HAP-1 (cell line): ENCODE measurements at places on chromosomes 13 and 19.

- DNase-seq: peak; percentile 83
These were observed 43.8 kb downstream of the SPRY2 start for GRCh38 chr13:80297094-80297493.

DNA sequence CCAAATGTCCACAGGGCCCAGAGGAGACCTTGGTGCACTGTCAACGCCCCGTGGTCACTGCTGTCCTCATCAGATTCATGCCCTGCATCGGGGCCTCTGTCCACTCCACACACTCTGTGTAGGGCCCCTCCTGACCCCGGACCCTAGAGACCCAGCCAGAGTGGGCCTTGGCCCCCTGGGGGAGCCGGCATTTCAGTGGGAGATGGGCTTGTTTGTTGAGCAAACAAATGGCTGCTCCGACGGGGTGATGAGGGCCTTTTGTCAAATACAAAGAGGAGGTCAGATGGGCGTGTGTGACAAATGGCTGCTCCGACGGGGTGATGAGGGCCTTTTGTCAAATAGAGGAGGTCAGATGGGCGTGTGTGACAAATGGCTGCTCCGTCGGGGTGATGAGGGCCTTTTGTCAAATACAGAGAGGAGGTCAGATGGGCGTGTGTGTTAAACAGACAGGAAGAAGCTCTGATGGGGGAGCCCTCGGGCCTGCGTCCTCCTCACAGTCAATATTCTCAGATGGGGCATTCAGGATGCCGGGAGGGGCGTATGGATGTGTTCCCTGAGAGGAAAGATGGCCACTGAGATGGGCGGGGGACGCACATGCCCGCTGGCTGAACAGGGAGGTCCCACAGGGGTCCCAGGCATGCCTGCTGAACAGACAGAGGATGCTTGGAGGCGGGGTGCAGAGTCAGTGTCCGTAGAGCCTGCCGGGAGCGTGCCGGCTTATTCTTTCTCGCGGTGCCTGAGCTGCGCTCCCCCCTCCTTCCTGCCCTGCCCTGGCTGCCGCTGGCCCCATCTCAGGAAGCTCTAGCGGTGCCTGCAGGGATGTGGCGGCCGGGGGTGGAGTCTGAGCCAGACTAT lies 36.3 kb downstream of the SMIM24 start:
- no peak for DNase-seq

- DNase-seq: peak; percentile 27
These were observed 42.8 kb upstream of the NPAS1 start for GRCh38 chr19:46976845-46977320.

DNA sequence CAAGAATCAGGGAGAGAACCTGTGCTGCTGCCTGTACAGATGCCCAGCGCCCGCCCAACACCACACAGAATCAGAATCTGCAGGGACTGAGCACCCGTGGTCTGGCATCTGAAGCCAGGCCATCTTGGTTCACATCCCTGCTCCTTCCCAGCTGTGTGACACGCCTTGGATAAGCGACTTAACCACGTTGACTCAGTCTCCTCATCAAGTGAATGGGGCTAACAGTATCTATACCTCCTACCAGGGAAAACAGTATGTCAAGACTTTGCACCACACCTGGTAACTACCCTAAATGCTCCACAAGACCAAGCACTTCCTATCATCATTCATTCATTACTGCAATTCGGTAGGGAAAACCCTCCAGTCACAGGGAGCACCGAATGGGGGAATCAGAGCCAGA lies 1.2 kb downstream of the RANBP3 start:
- no peak for DNase-seq

DNA sequence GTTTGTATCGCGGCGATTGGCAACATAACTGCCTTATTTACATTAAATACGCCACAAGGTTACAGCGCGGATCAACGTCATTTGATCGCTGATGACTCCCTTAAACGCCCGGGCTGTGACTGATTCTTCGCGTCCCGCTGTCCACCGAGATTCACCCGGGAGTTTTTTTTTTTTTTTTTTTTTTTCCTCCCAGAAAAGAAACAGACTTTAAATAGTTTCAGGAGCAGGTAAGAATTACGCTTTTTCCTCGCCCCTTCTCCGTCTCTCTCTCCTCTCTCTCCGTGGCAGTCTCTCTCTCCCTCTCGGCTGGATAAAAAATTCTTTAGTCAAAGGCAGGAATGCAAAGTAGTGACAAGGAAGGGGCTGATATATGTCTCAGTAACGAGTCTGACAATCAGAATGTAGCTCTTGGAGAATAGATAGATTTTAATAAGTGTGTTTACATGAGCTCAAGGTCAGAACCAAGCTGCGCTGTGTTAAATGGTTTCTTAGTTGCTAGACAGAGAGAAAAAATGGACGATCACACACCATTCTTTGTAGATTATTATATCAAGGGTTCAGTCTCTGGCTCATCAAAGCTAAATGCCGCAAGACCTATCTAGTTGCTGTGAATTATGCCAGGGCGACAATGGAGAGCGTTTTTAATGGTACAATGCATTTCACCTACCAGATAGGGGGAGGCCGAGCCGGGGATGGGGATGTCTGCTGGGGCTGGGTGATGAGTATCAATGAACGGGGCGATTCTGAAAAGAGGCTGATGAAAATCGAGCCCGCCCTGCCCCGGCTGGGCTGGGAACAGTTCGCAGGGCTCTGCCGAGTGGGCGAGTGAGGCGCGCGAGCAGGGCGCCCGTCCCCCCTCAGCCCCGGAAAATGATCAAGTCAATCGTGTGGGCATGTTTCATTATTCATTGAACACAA lies 147.2 kb upstream of the ZNF536 start:
- peak; percentile 68 for DNase-seq

- DNase-seq: no peak
These were observed 151.2 kb downstream of the DIAPH3 start for GRCh38 chr13:60012488-60012887.

DNA sequence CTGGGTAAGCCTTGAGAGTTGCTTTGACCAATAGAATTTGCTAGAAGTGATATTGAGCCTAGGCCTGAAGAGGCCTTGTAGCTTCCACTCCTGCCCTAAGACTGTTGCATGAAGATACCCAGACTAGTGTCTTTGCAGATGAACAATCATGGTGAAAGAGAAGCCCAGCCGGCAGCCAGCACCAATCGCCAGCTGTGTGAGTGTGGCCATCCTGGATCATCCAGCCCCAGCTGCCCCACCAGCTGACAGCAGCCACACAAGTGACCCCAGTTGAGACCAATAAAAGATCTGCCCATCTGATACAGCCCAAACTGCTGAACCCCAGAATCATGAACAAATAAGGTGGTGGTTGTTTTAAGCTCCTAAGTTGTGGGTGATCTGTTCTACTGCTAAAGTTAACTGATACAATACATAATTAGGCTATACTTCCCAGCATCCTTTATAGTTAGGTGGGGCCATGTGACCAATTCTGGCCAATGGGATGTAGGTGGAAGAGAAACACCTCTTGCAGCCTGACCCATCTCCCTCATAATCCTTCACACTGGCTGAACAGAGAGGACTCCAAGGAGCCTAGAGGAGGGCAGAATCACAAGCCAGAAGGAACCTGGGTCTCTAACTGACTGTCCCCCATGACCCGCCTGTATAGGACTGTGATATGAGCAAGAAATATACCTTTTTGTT lies 9.4 kb upstream of the ZNF428 start:
- DNase-seq: no peak

DNA sequence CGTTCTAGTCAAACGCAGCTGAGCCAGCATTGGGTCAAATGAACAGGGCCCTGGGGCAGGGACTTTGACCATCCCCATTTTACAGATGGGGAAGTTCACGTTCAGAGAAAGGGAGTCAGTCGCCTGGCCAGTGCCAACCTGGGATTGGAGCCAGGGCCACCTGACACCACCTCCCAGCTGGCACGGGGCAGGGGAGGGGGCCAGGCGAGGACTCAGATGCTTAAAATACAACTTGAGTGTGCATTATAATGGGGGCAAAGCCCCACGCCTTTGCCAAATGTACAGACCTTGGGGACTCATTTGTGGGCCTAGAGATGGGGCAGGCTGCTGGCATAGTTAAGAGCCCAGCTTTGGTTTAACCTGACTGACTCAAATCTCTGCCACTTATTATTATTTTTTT lies 14.6 kb downstream of the PRR12 start:
- DNase-seq: no peak

GRCh38 chr13:105139380-105140285 lies 1395.8 kb downstream of the EFNB2 start:
- DNase-seq: peak; percentile 2

GRCh38 chr19:18521692-18522123 lies at the start of gene ELL:
ELL (minus strand) TSS chr19:18522070; CDS start chr19:18522055, 15 bp downstream.
- DNase-seq: no peak

GRCh38 chr13:114088863-114089262 lies 43.6 kb downstream of the RASA3 start:
- DNase-seq: no peak

GRCh38 chr13:105956921-105957320 lies 578.5 kb downstream of the EFNB2 start:
- no peak for DNase-seq

DNA sequence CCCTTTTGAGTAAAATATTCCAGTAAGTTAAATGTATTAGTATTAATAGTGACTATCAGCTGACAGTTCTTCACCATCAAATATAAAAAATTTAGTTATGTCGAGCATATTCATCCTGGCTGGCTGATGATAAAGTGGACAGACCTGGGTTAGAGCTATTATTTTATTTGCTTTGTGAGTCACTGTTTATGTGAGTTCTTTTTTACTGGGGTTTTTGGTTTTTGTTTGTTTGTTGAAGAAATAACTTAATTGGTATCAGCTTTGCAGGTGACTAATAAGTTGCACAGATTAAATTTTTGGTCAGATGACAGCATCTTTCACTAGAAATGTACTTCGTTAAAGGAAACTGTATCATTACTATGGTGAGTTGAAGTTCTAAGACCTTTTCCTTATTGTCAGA lies 224.7 kb downstream of the GGACT start:
- DNase-seq: no peak

DNA sequence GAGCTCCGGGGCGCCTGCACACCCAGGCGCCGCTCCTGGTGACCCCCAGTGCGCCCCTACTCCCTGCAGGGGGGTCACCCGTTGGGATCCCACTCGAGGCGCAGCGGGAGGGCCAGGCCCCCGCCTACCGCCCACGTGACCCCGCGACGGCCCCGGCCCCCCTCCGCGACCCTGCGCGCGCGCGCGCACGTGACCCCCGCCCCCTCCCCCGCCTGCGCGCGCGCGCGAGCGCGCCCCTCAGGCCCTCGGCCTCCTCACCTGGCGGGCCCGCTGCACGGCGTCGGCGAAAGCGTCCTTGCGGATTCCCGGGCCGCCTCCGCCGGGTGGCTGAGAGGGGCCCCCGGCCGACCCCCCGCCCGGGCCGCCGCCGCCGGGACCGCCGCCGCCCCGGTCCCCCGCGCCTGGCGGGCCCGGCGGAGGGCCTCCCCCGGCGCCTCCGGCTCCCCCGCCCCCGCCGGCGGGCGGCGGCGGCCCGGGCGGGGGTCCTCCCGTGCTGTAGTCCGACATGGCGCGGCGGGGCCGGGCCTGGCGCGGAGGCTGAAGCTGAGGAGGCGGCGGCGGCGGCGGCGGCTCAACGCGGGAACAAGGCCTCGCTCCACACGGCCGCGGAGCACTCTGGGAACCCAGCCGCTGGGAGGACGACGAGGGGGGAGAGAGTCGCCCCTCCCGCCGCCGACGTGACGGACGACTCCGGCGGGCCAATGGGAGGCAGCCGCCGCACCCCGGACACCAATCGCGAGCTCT lies at the start of gene KHSRP:
Gene KHSRP, minus strand, starts transcription at position 617 of the 744 bp plus-strand sequence. Its CDS starts 110 bp downstream, at position 507.
- peak; percentile 52 for DNase-seq

DNA sequence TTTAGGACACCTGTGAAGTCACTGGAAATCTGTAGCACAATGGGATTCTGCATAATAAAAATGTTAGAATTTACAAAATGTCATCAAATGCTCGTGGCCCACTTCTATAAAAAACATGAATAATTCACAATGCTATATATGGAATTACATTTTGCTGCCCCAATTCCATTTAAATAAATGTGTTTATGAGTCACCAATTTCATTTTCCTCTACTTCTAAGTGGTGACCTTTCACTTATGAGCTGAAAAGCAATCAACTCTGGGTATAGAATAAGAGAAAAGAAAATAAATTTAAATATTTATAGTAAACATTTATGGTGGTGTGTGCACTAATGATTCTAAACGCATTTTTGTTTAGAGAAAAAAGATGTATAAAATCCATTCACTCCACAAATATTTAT lies 516.7 kb upstream of the MIR17HG start:
- DNase-seq: no peak

DNA sequence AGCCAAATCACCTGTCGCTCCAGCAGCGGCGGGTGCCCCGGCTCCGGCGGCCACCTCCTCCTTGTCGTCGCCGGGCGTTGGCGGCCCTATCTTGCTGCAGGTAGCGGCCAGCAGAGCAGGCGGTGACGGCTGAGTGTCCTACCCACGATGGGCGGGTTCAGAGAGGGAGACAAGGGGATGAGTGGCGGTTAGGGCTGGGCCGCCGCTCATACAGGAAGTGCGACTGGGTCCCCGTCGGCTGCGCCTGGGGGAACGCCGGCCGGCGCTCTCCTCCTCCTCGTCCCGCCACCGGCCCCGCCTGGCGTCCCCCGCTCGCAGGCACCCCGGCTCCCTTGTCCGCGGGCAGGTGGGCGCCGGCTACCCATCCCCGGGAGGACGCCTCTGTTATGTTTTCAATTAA lies 1692.0 kb downstream of the SLITRK5 start:
- no peak for DNase-seq

DNA sequence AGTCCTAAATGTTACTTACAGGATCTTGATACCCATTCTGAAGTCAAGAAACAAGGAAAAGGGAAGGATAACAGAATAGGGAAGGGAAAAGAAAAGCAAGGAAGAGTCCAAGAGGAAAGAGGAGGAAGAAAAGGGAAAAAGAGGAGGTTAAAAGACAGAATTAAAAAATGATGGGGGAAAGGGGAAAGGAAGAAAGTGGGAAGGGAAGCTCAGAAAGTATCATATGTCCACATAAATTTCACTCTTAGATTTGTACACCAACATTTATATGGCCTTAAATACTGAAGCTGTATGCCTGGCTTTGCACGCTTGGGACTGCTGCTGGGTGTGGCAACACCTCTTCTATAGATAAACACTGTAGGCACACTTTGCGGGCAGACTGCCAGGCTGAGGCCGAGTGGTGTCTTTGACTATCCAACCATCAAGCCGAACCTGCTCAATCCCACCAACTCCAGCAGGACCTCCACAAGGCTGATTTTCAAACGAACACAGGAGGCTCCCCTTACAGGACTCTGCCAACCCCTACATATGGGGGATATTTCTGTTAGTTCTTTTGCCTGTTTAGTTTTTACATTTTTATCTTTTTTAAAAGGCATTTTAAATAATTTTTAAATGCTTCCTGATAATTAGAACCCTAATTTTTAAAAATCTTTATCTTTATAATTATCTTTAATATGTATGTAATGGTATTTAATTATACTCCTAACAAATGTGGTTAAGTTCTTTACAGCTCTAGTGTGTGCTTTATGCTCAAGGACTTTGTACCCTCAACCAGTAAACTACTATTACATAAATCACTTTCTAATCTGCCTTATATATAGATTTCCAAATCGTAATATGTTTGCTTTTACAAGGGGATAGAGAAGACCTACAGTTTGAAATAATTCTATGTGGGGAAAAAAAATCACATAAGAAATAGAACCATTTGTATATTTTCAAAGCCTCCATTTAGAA lies 154.2 kb downstream of the DIAPH3 start:
- no peak for DNase-seq

GRCh38 chr13:26220575-26220974 lies 1.5 kb downstream of the RNF6 start:
- DNase-seq: no peak
